ENCODE measurements at places on chromosomes 5 and 9. TPM values are rescaled to one million over a fixed set of nuclear protein-coding genes. Genes with fewer than 3 reads are reported as not detected.

GRCh38 chr9:128254855-128255759, 20.7 kb downstream of the GOLGA2 start:
- peaks cover 10% of the 10 kb centered on the region for H3K4me1 ChIP-seq
- peak; percentile 73 for DNase-seq
- peaks cover 4% of the 10 kb centered on the region for H3K27me3 ChIP-seq
- no peak overlapping the region for H3K27ac ChIP-seq

Gene CXCL14
- total RNA-seq = not detected

Gene FCHO2
- 6.5 TPM for total RNA-seq

Gene PFN3
- total RNA-seq = not detected

DNA sequence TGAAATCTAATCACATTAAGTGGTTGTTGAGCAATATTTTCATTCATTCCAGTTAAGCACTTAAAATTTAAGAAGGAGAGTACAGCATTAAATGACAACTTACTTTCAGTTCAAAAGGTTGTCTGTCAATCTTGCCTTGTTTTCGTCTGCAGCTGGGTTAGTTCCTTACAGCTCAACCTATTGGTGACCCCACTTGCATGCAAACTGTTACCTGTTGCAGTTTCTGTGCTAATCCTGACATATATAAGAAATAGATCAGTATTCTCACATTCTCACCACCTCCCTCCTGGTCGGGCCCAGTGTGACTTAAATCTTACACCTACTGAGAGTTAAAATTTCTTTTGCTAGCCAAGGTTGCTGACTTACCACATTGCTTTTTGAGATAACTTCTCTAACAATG, 191.8 kb upstream of the SMC2 start:
- H3K27ac ChIP-seq = no peak overlapping the region
- H3K36me3 ChIP-seq = no peaks in the 10 kb centered on the region
- no peaks in the 10 kb centered on the region for H3K4me1 ChIP-seq
- no peaks in the 10 kb centered on the region for H3K27me3 ChIP-seq
- DNase-seq = no peak
- no peak overlapping the region for H3K4me3 ChIP-seq

DNA sequence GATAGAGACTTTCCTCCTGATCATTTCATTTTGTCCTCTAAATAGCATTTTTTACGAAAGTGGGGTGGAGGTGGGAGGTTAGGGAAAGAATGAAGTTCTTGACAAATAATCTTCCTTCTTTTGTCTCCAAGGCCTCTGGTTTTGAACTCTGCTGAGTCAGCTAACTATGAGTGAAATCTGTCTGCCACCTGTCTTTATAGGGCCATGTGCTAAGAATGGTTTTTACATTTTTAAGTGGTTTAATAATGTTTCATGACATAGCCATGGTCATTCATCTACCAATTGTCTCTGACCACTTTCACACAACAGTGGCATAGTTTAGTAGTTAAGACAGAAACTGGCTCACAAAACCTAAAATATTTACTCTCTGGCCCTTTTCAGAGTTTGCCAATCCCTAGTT, 7.6 kb downstream of the MAN2A1 start:
- peak overlapping the region; percentile 76 for H3K27ac ChIP-seq
- no peak overlapping the region for H3K4me3 ChIP-seq
- no peaks in the 10 kb centered on the region for H3K27me3 ChIP-seq
- no peaks in the 10 kb centered on the region for H3K36me3 ChIP-seq
- peaks cover 82% of the 10 kb centered on the region for H3K4me1 ChIP-seq

DNA sequence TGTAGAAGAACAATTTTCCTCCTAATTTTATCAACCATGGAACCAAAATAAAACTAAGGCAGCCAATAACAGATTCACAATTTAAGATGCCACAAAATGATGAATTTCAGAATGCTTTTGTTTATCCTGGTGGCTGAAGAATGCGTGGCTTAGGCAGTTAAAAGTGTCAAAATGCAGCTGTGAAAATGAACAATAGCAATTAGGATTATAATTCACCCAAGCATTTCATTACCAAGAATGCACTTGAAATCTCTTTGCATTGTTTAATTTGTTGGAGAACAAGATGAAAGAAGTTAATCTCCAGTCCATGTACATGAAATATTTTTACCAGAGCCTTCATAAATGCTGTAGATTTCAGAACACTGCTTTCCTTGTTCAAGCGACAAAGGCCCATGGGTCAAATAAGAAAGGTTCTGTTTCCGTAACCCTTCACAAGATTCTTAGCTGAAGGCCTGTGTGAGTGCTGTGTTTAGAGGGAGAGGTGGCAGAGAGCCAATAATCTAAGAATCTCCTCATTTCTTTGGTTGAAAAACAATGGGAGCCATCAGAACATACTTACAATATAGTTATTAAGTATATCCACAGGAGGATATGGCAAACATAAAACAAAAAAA, 39.3 kb downstream of the CLINT1 start:
- H3K27ac ChIP-seq = no peak overlapping the region
- H3K27me3 ChIP-seq = no peaks in the 10 kb centered on the region
- H3K4me3 ChIP-seq = no peak overlapping the region
- no peaks in the 10 kb centered on the region for H3K4me1 ChIP-seq
- no peak for DNase-seq

- H3K4me3 ChIP-seq = no peak overlapping the region
- peaks cover 31% of the 10 kb centered on the region for H3K36me3 ChIP-seq
- DNase-seq = no peak
Observed at GRCh38 chr9:101403516-101404285, 5.0 kb downstream of the ZNF189 start.
